Ecto neural progenitor cell (in vitro differentiated cells): ENCODE measurements at places on chromosomes 4 and X.

- no peak for DNase-seq
Observed at GRCh38 chrX:38260231-38260630, 39.6 kb upstream of the SRPX start.

GRCh38 chr4:7330031-7330596, 104.6 kb downstream of the PSAPL1 start:
- no peak for DNase-seq

DNA sequence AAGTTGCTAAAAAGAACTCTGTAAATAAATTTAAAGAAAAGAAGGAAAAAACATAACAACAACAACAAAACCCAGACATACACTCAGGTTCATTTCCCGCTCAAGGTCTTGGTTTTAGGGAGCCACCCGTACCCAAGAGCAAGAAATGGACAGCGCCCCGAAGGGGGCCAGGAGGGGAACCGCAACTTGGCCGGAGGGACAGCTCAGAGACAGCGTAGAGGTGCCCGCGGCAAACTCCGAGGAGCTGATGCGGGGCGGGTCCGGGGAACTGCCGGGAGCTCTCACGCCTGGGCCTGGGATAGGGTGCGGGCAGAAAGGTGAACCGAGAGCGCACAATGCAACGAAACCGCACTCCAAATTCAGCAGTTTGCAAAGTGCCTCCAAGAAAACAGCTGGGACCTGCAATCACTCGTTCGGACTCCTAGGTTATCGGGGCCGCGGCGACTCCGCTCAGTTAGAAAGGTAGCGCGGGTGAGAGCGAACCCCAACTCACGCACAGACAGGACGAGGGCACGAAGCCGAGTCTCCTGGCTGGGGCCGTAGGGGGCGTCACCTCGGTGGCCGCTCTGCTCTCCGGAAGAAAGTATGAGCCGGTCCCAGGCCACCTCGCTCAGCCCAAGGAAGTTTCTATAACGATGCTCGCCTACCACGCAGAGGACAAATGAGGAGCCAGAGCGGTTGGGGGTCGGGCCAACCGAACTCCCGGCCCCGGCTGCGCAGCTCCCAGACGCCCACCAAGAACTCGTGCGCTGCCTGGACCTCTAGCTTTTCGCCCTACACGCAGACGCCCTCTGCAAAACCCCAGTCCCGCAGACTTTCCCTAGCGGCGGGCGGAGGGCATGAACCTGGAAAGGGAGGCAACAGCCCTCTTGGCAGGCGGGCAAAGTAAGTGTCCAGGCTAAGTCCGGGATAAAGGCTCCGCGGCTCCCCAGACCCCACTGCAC, 1.4 kb downstream of the NDNF start:
- DNase-seq = peak; percentile 80

- peak; percentile 77 for DNase-seq
Observed at GRCh38 chr4:37453281-37453998, 208.9 kb downstream of the NWD2 start.

DNA sequence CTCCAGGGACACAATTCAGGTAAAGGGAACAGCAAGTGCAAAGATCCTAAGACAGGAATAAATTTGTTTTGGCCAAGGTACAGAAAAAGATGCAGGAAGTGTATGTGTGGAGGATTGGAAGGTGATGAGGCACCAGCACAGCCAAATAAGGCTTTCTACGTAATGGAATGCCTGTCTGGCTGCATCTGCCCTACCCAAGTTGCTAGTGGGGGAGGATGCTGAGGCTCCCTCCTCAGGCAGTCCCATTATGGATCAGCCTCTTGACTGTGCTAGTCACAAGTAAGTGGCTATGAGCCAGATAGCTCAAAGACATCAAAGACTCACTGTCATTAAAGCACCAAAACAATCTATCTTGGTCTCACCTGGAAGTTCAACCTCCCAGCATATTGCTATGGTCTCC, 300.9 kb upstream of the FAT4 start:
- no peak for DNase-seq

- no peak for DNase-seq
Observed at GRCh38 chr4:304969-305680, at the start of gene ZNF732. Gene ZNF732 (minus strand): TSS chr4:305474. CDS start chr4:305310, 164 bp downstream.

DNA sequence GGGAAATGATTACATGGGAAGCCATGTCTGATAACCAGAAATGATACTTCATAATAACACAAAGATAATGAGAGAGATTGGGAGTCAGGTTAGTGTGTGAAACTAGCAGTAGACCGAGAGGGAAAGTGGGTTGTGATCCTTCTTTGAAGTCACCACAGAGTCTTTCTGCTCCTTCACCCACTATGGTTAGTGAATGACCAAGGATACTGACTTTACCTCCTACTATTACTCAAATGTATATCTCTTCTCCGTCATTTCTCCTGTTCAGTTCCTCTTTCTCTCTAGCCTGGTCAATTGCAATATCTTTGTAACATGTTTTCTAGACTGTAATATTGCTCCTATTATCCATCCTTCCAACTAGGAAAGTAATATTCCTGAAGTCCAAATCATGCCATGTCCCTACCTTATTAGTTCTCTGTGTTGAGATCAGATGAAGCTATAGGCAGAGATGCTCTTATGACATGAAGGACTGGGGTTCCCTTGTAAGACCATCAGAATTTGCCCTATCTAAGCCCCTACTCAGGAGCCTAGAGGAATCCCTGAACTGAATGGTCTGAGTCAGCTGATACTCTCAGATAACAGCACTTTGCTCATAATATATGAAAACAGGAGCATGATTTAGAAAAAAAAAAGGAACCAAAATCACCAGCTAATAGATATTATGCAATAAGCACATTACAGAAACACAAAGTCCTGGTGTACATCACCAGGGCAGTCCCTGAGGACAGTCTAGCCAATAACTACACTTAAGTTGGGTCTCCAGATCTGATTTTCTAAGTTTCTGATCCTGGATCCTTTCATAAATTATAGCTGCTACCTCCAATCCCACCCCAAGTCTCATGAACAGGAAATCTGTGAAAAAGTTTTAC, 81.2 kb downstream of the SHROOM3 start:
- no peak for DNase-seq

- DNase-seq = no peak
Observed at GRCh38 chrX:20042221-20042620, 51.4 kb upstream of the BCLAF3 start.

GRCh38 chrX:65971151-65971550, 68.7 kb downstream of the VSIG4 start:
- peak; percentile 32 for DNase-seq

DNA sequence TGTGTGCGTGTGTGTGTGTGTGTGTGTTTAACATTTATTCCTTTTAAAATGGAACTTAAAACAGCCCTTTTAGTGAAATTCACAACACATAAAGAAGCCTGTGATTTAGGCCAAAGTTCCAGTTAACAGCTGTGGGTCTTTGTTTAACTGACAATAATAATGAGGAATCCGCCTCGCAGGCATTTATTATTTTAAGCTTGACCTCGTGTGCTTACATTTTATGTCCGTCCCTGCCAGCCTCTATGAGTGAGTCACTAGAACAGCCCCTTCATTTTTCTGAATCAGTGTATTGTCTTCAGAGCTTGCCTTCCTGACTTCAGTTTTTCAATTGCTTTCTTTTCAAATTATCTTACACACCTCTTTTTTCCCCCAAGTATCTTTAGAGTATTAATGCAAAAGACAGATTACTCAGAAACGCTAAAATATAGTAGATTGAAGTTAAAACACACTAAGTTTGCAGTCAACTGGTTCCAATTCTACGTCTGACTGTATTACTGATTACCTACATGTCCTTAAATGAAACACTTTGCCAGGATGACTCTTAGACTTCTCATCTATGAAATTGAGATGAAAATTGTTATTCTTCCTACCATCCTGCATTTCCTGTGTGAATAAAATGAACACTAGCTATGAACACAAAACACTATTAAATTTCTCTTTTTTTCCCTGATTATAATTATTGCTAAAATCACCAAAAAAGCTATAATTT, 319.6 kb upstream of the HS3ST1 start:
- DNase-seq = no peak

- DNase-seq = peak; percentile 34
Observed at GRCh38 chrX:2495595-2495994, 5.2 kb downstream of the DHRSX start.

GRCh38 chr4:147396105-147396504, 84.8 kb upstream of the EDNRA start:
- no peak for DNase-seq

DNA sequence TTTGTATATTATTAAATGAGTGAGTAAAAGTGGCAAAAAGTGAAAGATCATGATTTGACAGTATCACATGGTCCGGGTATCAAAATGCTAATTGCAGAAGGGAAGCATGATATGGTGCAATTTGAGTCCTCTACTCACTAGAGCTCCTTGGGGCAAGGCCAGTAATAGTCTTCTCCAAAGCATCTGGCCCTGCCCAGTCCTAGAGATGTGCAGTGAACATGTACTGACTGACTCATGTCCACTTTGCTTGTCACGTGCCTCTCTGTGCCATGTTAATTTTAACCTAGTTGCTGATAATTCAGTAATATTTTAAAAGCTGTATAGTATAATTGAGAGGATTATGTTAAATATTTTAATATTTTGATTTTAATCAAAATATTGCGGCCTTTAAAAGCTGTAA, 54.6 kb upstream of the TENM3 start:
- DNase-seq = no peak

DNA sequence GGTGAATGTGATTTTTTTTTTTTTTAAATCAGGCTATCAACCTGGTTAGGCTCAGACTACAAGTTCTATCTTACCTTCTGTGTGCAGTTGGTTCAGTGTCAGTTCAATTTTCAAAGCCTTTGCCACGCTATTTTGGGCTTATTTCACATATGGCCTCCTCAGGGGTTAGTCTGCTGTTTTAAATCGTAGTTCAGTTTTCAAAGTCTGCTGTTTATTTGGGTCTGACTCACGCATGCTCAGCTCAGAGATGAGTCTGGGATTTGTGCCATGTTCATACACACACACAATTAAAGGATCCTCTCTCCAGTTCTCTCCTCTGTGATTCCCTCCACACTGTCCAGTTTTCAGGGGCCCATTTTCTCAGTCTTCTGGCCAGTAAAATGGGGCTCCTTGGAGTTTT, 32.3 kb upstream of the ZFX start:
- DNase-seq = no peak
